Activated naive CD4-positive, alpha-beta T cell treated with anti-CD3 and anti-CD28 coated beads, Interleukin-2, amount 10 ng/mL, durations not matched to agents 7 days and 5 days (primary cell): ENCODE measurements at places on chromosomes 2 and 18.

- peak overlapping the region; percentile 42 for H3K4me3 ChIP-seq
- peak overlapping the region; percentile 47 for H3K27ac ChIP-seq
- peaks cover 16% of the 10 kb centered on the region for H3K4me1 ChIP-seq
Observed at GRCh38 chr2:84799772-84800171, 81.1 kb downstream of the TRABD2A start.

DNA sequence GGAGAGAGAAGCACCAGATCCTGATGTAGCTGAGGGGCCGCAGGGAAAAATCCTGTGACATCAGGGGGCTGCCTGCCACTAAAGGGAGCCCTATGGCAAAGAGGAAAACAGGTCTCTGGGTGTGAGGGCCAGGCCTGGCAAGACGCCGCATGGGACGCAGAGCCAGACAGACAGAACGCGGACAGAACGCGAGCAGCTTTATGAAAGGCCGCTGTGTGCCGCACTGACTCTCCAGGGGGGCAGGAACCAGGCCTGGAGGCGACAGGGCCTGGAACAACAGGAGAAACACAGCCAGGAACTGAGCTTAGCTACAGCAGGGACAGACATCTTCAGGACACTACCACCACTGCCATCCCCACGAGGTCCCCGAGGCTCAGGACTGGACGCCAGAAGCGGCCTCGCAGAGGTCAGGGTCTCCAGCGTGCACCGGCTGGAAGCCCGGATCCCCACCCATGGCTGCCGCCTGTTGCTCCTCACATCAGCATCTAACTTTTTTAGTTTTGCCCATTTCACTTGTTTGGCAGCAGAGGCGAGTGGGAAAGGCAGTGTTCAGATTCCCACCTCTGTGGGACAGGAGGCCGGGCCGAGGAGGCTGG, 131.6 kb downstream of the VAPA start:
- DNase-seq, result no peak
- no peak overlapping the region for H3K4me3 ChIP-seq
- H3K4me1 ChIP-seq, result no peaks in the 10 kb centered on the region
- H3K27me3 ChIP-seq, result no peaks in the 10 kb centered on the region
- no peak overlapping the region for H3K27ac ChIP-seq

DNA sequence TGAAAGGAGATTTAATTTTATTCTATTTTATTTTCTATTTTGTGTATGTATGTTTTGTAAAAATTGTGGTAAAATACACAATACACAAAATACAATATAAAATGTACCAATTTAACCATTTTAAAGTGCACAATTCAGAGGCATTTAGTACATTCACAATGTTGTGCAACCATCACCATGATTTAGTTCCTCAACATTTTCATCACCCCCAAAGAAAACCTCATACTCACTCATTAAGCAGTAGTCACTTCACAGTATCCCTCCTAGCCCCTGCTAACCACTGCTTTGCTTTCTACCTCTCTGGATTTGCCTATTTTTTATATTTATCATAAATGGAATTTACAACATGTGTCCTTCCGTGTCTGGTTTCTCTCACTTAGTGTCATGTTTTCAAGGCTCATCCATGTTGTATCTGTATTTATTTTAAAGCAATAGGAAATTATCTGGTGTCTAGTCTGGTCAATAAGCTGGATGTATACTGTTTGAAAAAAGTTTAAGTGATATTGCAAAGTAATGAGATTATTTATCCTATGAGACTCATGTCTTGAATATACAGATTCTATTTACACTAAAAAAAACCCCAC, 77.9 kb upstream of the GLS start:
- no peaks in the 10 kb centered on the region for H3K36me3 ChIP-seq
- no peak for DNase-seq
- H3K4me3 ChIP-seq, result no peak overlapping the region
- peaks cover 5% of the 10 kb centered on the region for H3K4me1 ChIP-seq

DNA sequence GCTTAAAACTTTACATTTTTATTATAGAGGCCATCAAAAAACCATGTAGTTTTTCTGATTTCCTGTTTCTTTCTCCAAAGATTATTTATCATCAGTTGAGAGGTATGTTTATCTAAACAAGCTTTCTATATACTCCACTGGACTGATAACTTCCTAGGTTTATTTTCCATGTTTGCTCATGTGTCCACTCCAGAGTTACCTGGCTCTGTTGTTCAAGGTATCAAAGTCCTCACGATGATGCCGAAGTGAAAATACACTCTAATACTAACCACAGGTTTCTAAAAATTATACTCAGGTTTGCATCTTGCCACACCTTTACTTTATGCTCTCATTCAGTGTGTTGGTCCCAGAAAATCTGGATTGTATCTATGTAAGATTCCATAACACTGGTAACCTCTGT, 287.9 kb upstream of the GULP1 start:
- H3K27me3 ChIP-seq, result no peaks in the 10 kb centered on the region
- H3K4me1 ChIP-seq, result no peaks in the 10 kb centered on the region
- no peak overlapping the region for H3K4me3 ChIP-seq
- H3K36me3 ChIP-seq, result no peaks in the 10 kb centered on the region
- no peak for DNase-seq

GRCh38 chr2:134462275-134462674, 208.4 kb downstream of the MGAT5 start:
- no peak overlapping the region for H3K27ac ChIP-seq
- no peaks in the 10 kb centered on the region for H3K27me3 ChIP-seq
- H3K4me1 ChIP-seq, result no peaks in the 10 kb centered on the region
- no peaks in the 10 kb centered on the region for H3K36me3 ChIP-seq
- no peak overlapping the region for H3K4me3 ChIP-seq
- DNase-seq, result no peak

GRCh38 chr18:31101183-31102024, 817 bp downstream of the DSC2 start:
- no peak for DNase-seq
- H3K27me3 ChIP-seq, result peaks cover 29% of the 10 kb centered on the region
- peak overlapping the region; percentile 39 for H3K4me3 ChIP-seq
- H3K27ac ChIP-seq, result no peak overlapping the region
- no peaks in the 10 kb centered on the region for H3K4me1 ChIP-seq
- no peaks in the 10 kb centered on the region for H3K36me3 ChIP-seq

GRCh38 chr2:218897394-218898108, 16.9 kb downstream of the WNT10A start:
- peak; percentile 40 for DNase-seq
- peaks cover 46% of the 10 kb centered on the region for H3K4me1 ChIP-seq
- H3K36me3 ChIP-seq, result no peaks in the 10 kb centered on the region
- H3K4me3 ChIP-seq, result peak overlapping the region; percentile 20
- H3K27ac ChIP-seq, result no peak overlapping the region

- H3K36me3 ChIP-seq, result no peaks in the 10 kb centered on the region
- H3K27me3 ChIP-seq, result peaks cover 24% of the 10 kb centered on the region
- no peak overlapping the region for H3K4me3 ChIP-seq
- H3K27ac ChIP-seq, result no peak overlapping the region
Observed at GRCh38 chr2:26649322-26649721, 8.2 kb upstream of the CIB4 start.

DNA sequence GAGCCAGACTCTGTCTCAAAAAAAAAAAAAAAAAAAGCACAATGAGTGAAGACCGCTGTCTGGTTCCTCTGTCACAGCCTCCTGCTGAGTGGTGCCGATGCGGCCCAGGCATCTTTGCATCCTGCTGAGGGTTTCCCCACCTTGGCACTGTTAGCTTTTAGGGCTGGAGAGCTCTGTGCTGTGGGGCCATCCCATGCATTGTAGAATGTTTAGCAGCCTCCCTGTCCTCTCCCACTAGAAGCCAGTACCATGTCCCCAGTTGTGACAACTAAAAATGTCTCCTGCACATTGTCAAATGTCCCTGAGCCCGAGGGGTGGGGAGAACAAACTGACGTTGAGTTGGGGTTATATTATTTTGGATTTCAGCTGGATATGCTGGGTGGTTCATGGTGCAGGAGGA, 7.9 kb upstream of the COLEC11 start:
- no peaks in the 10 kb centered on the region for H3K27me3 ChIP-seq
- DNase-seq, result no peak
- H3K4me3 ChIP-seq, result no peak overlapping the region
- peaks cover 4% of the 10 kb centered on the region for H3K36me3 ChIP-seq

GRCh38 chr2:200634231-200634964, 48.6 kb downstream of the AOX1 start:
- DNase-seq, result no peak
- H3K4me1 ChIP-seq, result no peaks in the 10 kb centered on the region
- H3K27me3 ChIP-seq, result peaks cover 16% of the 10 kb centered on the region
- H3K4me3 ChIP-seq, result no peak overlapping the region
- no peak overlapping the region for H3K27ac ChIP-seq

DNA sequence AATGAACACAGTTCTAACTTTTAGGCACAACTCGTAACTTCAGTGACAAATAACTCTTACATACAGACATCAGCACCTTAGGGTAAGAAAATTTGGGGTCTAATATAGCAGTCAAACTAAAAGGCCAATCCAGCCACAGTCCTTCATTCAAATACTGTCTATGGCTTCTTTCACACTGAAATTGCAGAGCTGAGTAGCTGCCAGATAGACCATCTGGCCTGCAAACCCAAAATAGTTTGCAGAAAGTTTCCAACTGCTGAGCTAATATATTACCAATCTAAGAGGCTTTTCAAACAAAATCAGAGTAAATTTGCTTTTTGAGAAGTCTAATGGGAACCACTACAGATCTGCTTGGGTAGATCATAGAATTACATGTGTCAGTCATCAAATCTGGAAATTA, 183.4 kb downstream of the GALR1 start:
- H3K4me1 ChIP-seq, result no peaks in the 10 kb centered on the region
- no peaks in the 10 kb centered on the region for H3K36me3 ChIP-seq
- no peak for DNase-seq
- no peak overlapping the region for H3K27ac ChIP-seq
- H3K27me3 ChIP-seq, result peaks cover 10% of the 10 kb centered on the region

- peaks cover 60% of the 10 kb centered on the region for H3K36me3 ChIP-seq
- H3K4me3 ChIP-seq, result no peak overlapping the region
- H3K27ac ChIP-seq, result no peak overlapping the region
- H3K27me3 ChIP-seq, result no peaks in the 10 kb centered on the region
Observed at GRCh38 chr2:74884118-74884762, 50.3 kb downstream of the HK2 start.

DNA sequence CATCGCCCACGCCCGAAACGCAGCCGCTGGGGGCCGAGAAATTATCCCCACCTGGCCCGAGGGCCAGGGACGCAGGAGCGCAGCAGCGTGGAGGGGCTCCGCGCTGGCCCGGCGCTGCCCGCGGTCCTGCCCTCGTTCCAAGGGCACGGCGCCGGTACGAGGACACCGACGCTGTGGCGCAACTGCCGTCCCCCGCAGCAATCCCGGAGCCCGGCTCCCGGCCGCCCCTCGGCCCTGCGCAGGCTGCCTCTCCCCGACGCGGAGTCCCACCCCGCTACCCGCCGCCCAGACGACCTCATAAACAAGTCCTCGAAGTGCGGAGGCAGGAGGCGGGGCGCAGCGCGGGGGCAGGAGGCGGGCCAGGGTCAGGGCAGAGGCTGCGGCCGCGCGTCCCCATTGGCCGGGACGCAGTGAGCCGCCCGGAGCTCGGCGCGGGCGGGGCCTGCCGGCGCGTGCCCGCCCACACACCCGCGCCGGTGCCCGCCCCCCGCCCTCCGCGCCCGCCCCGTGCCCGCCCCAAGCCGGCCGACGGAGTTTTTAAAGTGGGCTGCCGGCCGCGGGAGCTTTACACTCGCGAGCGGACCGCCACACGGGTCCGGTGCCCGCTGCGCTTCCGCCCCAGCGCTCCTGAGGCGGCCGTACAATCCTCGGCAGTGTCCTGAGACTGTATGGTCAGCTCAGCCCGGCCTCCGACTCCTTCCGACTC, at the start of gene EPAS1:
Gene EPAS1 (plus strand): TSS at position 568 of the 706 bp plus-strand sequence. CDS start 505 bp downstream, outside the sequence.
- peak; percentile 93 for DNase-seq
- H3K27me3 ChIP-seq, result peaks cover 89% of the 10 kb centered on the region
- peaks cover 1% of the 10 kb centered on the region for H3K36me3 ChIP-seq
- H3K27ac ChIP-seq, result peak within 1 kb of the TSS; percentile 80
- H3K4me1 ChIP-seq, result peaks cover 34% of the 10 kb centered on the region

DNA sequence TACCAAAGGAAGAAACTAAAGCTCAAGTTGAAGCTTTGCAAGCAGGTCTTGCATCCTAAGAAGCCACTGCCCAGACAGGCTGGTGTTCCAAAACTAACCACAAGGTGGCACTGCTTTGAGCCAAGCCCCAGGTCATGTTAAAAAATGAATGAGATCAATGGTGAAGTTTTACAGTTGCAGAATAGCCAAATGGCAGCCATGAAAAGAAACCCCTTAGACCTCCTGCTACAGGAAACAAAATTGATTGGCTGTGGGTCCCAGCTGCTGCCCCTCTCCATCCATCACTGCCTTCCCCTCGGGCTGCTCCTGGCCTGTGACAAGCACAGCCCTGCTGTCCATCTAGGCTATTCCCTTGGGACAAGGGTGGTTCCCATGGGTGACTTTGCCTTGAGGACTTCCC, 20.7 kb upstream of the MREG start:
- no peak overlapping the region for H3K4me3 ChIP-seq

- peaks cover 5% of the 10 kb centered on the region for H3K4me1 ChIP-seq
- DNase-seq, result no peak
- H3K27ac ChIP-seq, result no peak overlapping the region
- H3K4me3 ChIP-seq, result no peak overlapping the region
- H3K27me3 ChIP-seq, result peaks cover 4% of the 10 kb centered on the region
Observed at GRCh38 chr2:161030260-161031063, 129.8 kb upstream of the TANK start.

- no peaks in the 10 kb centered on the region for H3K4me1 ChIP-seq
- DNase-seq, result no peak
- H3K36me3 ChIP-seq, result no peaks in the 10 kb centered on the region
- H3K4me3 ChIP-seq, result no peak overlapping the region
Observed at GRCh38 chr18:52228166-52228565, 111.8 kb upstream of the DCC start.

DNA sequence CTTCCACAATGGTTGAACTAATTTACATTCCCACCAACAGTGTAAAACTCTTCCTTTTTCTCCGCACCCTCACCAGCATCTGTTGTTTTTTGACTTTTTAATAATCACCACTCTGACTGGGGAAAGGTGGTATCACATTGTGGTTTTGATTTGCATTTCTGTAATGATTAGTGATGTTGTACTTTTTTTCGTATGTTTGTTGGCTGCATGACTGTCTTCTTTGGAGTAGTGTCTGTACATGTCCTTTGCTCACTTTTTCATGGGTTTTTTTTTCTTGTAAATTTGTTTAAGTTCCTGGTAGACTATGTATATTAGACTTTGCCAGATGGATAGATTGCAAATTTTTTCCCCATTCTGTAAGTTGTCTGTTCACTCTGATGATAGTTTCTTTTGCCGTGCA, 574.8 kb downstream of the KCNJ3 start:
- DNase-seq, result no peak
- no peaks in the 10 kb centered on the region for H3K27me3 ChIP-seq
- H3K36me3 ChIP-seq, result no peaks in the 10 kb centered on the region
- no peaks in the 10 kb centered on the region for H3K4me1 ChIP-seq
- no peak overlapping the region for H3K4me3 ChIP-seq
- H3K27ac ChIP-seq, result no peak overlapping the region

DNA sequence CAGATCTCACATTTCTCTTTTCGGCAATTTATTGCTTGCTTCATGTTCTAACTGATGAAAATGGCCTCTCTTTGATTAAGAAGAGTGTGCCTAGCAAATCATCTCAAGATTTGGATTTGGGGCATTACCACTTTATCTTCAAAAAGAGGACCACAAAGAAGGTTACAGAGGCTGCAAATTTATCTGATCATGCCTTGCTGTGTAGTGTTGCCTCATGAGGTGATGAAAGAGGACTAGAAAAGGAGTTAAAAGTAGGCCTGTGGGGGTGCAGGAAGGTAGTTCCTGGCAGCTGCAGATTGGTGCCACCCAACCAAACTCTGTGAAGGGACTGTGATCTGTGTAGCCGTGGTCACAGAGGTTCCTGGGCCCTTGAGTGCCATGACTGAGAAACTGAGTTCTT, 69.2 kb downstream of the PRELID3A start:
- H3K4me1 ChIP-seq, result no peaks in the 10 kb centered on the region
- no peaks in the 10 kb centered on the region for H3K36me3 ChIP-seq
- H3K27ac ChIP-seq, result no peak overlapping the region
- H3K27me3 ChIP-seq, result peaks cover 5% of the 10 kb centered on the region

GRCh38 chr2:40271094-40271493, 180.8 kb downstream of the SLC8A1 start:
- no peak for DNase-seq
- H3K27me3 ChIP-seq, result no peaks in the 10 kb centered on the region
- no peak overlapping the region for H3K27ac ChIP-seq
